Sigmoid colon (tissue), 7 donors: ENCODE measurements at places on chromosomes 2 and 18. TPM values are rescaled to one million over a fixed set of nuclear protein-coding genes. Genes with fewer than 3 reads are reported as not detected.
A peak's percentile ranks its signal among the peaks of the same experiment; 100 is the strongest.

EPAS1 gene
- 62.2 TPM for total RNA-seq

DNA sequence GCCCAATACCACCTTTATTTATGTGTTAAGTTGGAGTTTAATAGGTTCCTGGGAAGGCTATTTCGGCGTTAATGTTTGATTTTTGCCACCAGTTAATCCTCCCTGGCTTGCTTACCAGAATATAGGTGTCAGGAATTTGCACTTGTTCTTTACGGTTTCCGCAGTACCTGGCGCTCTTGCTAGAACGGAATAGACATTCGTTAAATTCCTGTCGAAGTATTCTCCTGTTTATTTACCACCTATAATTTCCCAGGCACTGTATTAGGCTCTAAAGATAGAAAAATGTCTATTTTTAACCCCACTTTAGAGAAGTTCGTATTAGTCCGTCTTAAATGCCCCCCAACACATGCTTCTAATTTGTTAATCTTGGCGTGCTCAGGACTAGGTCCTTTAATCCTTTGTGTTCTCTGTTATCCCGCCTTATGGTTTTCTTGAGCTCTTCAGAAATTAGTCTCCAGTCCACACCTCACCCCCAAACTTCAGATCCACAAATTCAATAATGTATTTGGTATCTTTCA lies 575 bp downstream of the CCDC150 start:
- no peaks in the 10 kb centered on the region for H3K27me3 ChIP-seq
- peak overlapping the region; percentile 60 for H3K4me3 ChIP-seq
- no peak for DNase-seq
- H3K4me1 ChIP-seq, result peaks cover 8% of the 10 kb centered on the region

GRCh38 chr18:21115519-21116411 lies 4.2 kb upstream of the ROCK1 start:
- H3K27ac ChIP-seq, result no peak overlapping the region
- no peaks in the 10 kb centered on the region for H3K4me1 ChIP-seq
- no peak overlapping the region for H3K4me3 ChIP-seq
- H3K36me3 ChIP-seq, result no peaks in the 10 kb centered on the region

DNA sequence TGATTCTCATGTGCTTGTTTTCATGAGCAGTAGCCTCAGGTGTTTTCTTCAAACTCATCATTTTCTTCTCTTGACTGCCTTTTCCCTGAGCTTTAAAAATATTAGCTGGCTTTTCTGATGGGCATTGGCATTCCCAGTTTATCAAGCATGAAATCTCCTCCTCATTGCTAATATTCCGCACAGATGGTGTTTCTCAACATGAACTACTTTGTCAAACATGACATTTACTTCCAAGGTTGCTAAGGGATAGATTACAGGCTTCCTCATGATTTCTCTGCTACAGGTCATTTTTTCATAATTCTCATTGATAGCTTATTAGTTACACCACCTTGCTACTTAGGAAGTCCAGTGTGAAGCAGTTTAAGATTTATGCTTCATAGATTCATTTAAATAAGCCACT lies 1116.9 kb upstream of the CNTNAP5 start:
- DNase-seq, result no peak
- no peak overlapping the region for H3K27ac ChIP-seq
- no peaks in the 10 kb centered on the region for H3K36me3 ChIP-seq
- H3K4me3 ChIP-seq, result no peak overlapping the region

DNA sequence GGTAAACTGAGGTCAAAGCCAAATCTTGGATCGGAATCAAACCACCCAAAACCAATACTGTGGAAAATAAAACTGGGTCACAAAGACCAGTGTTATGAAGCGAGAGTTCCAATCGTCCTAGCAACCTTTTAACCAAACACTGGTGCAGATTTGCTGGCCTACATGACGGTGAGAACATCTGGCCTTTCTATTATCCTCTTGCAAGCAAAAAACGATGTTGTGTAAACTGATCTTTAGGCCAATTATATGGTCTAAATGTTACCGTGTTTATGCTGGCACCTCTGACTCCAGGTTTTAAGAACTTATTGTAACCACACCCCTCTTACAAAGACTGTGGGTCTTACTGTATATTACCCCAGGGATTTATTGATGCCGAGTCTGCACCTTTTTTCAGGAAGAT lies 145.9 kb downstream of the GFPT1 start:
- H3K36me3 ChIP-seq, result no peaks in the 10 kb centered on the region
- no peak for DNase-seq
- H3K27ac ChIP-seq, result no peak overlapping the region
- no peaks in the 10 kb centered on the region for H3K27me3 ChIP-seq

- H3K27ac ChIP-seq, result no peak overlapping the region
- no peaks in the 10 kb centered on the region for H3K27me3 ChIP-seq
- H3K4me3 ChIP-seq, result no peak overlapping the region
- H3K4me1 ChIP-seq, result no peaks in the 10 kb centered on the region
- no peaks in the 10 kb centered on the region for H3K36me3 ChIP-seq
These were observed 198.9 kb downstream of the NYAP2 start for GRCh38 chr2:225598426-225598825.
